Activated CD4-positive, alpha-beta T cell treated with anti-CD3 and anti-CD28 coated beads, Interleukin-2, amount 10 ng/mL, durations not matched to agents 24 days and 14 days (primary cell): ENCODE measurements at places on chromosomes 2 and 18. TPM values are rescaled to one million over a fixed set of nuclear protein-coding genes. Genes with fewer than 3 reads are reported as not detected.

Gene FRZB
- total RNA-seq = not detected in 2 replicates

Gene COL5A2
- 0.49 and 0.66 TPM in 2 replicates for total RNA-seq

Gene ANKRD30BL
- not detected in 2 replicates for total RNA-seq

Gene LONRF2
- 0.23 and 0.28 TPM in 2 replicates for total RNA-seq

Gene NEU2
- not detected in 2 replicates for total RNA-seq

Gene FMNL2
- 13.5 and 14.9 TPM in 2 replicates for total RNA-seq

DNA sequence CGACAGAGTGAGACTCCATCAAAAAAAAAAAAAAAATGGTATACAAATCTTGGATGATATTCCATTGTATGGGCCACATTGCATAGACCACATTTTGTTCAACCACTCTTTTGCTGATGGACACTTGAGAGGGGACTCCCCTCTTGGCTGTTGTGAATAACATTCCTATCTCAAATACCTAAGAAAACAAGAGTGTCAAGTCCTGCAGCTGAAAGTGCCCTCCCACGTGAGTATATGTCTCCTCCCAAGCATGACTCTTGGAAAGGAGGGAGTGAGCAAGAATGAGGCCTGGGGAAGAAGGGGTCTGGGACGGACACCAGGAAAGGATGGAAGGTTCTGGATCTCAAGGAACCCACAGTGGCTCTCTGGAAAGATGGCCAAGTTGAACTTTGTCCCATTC lies 36.0 kb upstream of the NPAS2 start:
- H3K4me1 ChIP-seq = no peaks in the 10 kb centered on the region
- H3K36me3 ChIP-seq = no peaks in the 10 kb centered on the region
- H3K27ac ChIP-seq = no peak overlapping the region
- H3K4me3 ChIP-seq = no peak overlapping the region
- no peak for DNase-seq

DNA sequence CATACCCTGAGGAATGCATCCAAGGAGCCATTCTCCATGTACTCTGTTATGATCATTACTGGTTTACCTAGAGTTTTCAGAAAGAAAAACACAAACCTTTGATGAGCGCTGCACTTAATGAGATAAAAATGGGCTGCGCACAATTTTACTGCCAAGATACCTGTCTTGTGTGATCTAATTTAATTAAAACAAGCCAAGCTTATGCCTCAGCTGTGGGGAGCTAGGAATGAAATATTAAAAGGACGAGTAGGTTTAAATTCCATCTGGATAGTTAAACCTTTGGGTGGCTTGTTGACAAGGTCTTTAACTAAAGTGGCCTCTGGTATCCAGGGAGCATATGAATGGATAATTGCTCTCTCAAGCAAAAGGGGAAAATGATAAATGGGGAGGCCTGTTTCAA lies 135.0 kb downstream of the EPHA4 start:
- no peak overlapping the region for H3K27ac ChIP-seq
- no peak overlapping the region for H3K4me3 ChIP-seq
- H3K36me3 ChIP-seq = peaks cover 3% of the 10 kb centered on the region
- DNase-seq = no peak
- no peaks in the 10 kb centered on the region for H3K4me1 ChIP-seq

GRCh38 chr2:188978291-188979081 lies 4.3 kb downstream of the COL3A1 start:
- peak overlapping the region; percentile 85 for H3K27ac ChIP-seq
- DNase-seq = no peak
- H3K27me3 ChIP-seq = peaks cover 4% of the 10 kb centered on the region
- H3K36me3 ChIP-seq = no peaks in the 10 kb centered on the region

DNA sequence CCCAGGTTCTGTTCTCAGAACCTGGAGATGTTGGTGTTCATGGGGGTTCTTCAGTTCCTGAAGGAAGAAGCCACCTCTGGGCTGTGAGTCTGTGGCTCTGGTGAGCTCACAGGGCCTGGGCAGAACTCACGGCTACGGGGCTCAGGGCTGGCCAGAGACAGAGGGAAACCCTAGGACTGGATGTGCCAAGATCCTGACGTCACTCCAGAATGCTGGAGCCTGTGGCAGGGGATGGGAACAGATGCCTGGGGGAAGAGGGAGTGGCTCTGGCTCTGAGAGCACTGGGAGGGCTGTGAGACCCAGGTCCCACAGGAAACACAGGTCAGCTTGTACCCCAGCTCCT lies at the start of gene OTOF:
OTOF (minus strand) TSS at position 214 of the 343 bp plus-strand sequence.
- peak within 1 kb of the TSS; percentile 83 for H3K4me3 ChIP-seq
- H3K27me3 ChIP-seq = no peaks in the 10 kb centered on the region
- DNase-seq = no peak
- H3K36me3 ChIP-seq = no peaks in the 10 kb centered on the region

DNA sequence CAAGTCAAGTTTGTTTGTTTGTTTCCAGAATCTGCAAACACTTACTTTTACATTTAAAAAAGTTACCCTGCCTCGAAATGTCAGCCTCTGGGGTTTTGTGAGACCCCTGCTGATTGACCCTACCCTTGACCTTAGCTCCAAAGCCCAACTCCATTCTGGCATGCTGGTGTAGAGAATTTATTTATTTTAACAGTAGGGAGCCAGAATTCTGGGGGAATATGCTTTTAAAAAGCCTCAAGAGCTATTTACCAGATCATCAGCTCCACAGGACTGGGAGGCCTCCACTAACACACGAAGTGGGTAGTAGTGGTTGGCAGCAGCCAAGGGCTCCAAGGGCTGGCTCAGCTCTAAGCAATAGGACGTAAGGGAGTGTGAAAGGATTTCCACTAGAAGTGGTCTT lies 23.2 kb upstream of the GREB1L start:
- DNase-seq = no peak
- no peaks in the 10 kb centered on the region for H3K36me3 ChIP-seq
- no peaks in the 10 kb centered on the region for H3K4me1 ChIP-seq
- H3K27ac ChIP-seq = no peak overlapping the region

- H3K27ac ChIP-seq = no peak overlapping the region
- no peak for DNase-seq
- H3K27me3 ChIP-seq = peaks cover 2% of the 10 kb centered on the region
Observed at GRCh38 chr2:100411841-100412292, 5.6 kb downstream of the CHST10 start.

DNA sequence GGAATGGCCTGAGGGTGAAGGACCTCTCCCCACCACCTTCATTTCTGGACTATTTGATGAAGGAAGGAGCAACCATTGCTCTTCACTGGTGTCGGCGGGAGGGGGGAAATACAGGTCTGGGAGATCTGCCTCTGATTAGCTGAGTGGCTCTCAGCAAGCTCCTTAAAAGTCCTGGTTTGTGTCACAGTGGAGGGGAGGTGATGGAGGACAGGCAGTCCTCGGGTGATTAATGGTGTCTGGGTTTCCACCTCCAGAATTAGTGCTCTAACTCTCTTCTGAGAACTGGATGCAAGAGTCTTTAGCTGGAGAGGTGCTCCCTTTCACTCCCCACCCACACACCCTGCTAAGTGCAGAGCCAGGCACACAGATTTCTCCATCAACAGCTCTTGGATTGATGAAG lies 83.2 kb downstream of the TTC32 start:
- no peak overlapping the region for H3K27ac ChIP-seq
- H3K4me3 ChIP-seq = no peak overlapping the region
- no peaks in the 10 kb centered on the region for H3K36me3 ChIP-seq
- peaks cover 7% of the 10 kb centered on the region for H3K27me3 ChIP-seq
- no peak for DNase-seq
- no peaks in the 10 kb centered on the region for H3K4me1 ChIP-seq

DNA sequence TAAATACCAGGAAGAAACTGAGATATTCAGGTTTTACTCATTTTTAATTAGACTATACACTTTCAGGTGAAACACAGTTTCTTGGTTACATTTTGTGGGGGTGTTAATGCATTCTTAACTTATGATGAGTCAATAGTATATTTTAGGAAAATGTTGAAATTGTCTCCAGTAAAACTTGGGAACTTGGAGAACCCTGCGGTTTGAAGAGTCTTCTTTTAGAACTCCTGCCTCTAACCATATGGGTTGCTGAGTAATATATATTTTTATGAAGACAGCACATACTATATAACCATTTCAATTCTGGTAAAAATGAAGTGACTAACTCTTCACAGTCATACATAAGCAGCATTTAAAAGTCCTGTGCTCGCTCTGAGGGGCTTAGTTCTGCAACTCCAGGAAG lies 308.2 kb upstream of the LRATD1 start:
- DNase-seq = no peak
- H3K4me1 ChIP-seq = no peaks in the 10 kb centered on the region
- H3K27ac ChIP-seq = no peak overlapping the region
- H3K27me3 ChIP-seq = no peaks in the 10 kb centered on the region

DNA sequence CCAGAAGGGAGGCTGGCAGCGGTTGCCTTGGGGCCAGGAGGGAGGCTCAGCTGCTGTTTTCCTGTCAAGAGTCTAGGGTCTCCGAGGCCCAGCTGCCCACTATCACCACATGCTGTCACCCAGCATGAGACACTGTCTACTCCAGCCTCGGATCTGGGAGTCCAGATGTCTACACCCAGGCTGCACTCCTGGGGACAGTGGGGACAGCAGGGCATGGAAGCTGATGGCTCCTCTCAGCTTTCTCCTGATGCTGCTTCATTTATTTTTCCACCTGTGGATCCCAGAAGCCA lies 134.0 kb downstream of the PTGR3 start:
- no peak overlapping the region for H3K4me3 ChIP-seq
- no peaks in the 10 kb centered on the region for H3K27me3 ChIP-seq
- H3K4me1 ChIP-seq = peaks cover 21% of the 10 kb centered on the region
- no peak overlapping the region for H3K27ac ChIP-seq
- peaks cover 14% of the 10 kb centered on the region for H3K36me3 ChIP-seq

DNA sequence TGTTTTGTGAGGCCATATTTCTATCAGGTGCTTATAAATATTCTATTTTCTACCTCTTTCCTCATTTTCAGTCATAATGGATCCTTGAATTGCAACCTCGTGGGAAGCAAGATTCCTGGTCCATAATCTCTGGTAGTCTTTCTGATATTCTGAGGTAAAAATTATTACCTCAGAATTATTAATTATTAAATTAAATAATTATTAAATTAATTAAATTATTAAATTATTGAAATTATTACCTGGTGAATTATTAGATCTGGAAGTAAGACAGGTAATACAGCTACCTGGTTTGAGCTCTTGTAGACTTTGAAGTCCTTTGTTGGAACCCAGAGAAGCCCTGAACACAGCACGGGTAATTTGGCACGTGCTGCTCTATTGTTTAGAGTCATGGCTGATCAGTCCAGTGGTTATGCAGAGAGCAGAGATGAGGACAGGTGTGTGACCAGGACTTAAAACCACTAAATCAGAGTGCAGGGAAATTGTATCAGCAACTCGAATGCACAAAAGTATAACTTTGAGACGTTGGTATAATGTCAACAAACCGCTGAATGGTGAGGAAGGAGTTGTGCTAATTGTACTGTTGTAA lies 46.8 kb upstream of the PTPRM start:
- no peaks in the 10 kb centered on the region for H3K27me3 ChIP-seq
- no peak for DNase-seq
- no peaks in the 10 kb centered on the region for H3K36me3 ChIP-seq
- H3K4me3 ChIP-seq = no peak overlapping the region
- no peak overlapping the region for H3K27ac ChIP-seq
